Prostate gland (tissue), 2 donors: ENCODE measurements at places on chromosomes 13 and 19.

- no peaks in the 10 kb centered on the region for H3K4me1 ChIP-seq
- H3K36me3 ChIP-seq, result no peaks in the 10 kb centered on the region
- H3K27ac ChIP-seq, result no peak overlapping the region
- no peak overlapping the region for H3K4me3 ChIP-seq
- no peaks in the 10 kb centered on the region for H3K27me3 ChIP-seq
Observed at GRCh38 chr13:90416519-90416918, 931.0 kb upstream of the MIR17HG start.

DNA sequence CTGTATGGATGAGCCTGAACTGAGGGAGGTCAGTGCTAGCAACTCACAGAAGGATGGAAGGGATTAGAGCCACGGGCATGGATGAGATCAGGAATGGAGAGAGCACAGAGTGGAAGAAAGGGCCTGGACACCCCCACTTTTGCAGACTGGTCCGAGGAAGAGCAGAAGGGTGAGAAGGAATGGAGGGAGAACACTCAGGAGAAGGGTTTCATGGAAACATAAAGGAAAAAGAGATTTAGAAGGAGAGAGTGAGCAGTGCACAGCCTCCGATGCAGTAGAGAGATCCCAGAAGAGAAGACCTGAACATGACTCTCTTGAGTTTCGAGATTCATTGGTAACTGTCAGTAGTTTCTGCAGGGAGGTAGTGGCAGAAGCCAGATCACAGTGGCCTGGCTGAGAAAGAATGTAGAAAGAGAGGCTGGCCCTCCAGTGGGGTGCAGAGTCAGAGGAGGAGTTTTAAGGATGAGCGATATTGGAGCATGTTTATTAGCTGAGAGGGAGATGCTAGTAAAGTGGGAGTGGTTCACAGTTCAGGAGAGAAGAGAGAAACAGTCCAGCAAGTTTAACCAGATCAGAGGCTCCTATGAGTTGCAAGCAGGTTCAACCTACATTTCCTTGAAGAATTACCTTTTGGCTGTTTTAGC, 108.9 kb downstream of the ZAR1L start:
- no peak for DNase-seq
- no peaks in the 10 kb centered on the region for H3K36me3 ChIP-seq
- no peaks in the 10 kb centered on the region for H3K4me1 ChIP-seq
- no peak overlapping the region for H3K27ac ChIP-seq

GRCh38 chr13:30928978-30929377, 3.5 kb upstream of the TEX26 start:
- no peak overlapping the region for H3K4me3 ChIP-seq
- no peak overlapping the region for H3K27ac ChIP-seq
- no peaks in the 10 kb centered on the region for H3K4me1 ChIP-seq
- no peaks in the 10 kb centered on the region for H3K36me3 ChIP-seq

DNA sequence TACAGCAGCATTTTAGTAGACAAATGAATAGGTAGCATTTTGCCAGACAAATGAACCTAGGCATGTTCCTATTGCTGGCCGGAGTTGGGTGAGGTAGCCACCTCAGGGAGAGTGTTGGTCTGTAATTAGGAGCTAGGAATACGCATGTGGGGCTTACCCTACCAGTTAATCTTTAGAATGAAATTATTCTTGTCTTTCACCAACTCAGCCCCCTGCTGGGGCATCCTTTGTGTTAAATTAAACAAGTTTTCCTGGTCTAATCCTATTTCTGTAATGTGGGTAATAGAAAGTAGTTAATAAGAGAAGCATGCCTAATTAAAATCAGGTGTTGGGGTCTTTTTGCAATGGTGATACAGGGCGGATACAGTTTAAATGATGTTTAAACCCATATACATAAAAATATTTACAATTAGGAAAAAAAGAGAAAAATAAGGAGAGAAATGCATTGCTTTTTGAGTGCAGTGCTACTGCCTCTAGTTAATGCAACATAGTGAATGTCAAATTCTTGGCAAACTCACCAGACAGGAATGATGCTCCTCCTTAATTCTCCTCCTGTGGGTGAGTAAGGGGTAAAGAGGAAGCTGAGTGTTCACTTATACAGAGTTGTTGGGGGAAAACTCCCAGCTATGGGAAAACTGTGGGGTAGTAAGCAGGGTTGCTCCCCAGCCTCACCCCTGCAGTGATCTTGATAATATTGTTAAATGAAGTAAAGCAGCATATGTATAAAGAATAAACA, 276.4 kb upstream of the EDNRB start:
- no peak overlapping the region for H3K27ac ChIP-seq
- H3K27me3 ChIP-seq, result no peaks in the 10 kb centered on the region
- no peak overlapping the region for H3K4me3 ChIP-seq

DNA sequence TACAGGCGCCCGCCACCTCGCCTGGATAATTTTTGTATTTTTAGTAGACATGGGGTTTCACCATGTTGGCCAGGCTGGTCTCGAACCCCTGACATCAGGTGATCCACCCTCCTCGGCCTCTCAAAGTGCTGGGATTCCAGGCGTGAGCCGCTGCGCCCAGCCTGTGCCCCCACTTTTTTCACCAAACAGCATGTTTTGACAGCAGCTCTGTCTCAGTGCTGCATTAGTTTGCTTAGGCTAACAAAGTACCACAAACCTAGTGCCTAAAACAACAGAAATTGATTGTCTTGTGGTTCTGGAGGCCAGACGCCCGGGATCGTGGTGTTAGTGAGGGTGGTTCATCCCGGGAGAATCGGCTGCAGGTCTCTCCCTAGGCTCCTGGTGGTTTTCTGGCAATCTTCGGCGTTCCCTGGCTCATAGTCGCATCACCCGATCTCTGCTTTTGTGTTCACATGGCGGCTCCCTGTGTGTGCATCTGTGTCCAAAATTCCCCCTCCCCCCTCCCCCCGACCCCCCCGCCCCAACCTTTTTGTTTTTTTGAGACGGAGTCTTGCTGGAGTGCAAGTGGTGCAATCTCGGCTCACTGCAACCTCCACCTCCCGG, 30.0 kb downstream of the MYH14 start:
- H3K36me3 ChIP-seq, result no peaks in the 10 kb centered on the region
- no peaks in the 10 kb centered on the region for H3K27me3 ChIP-seq
- H3K27ac ChIP-seq, result no peak overlapping the region
- no peak overlapping the region for H3K4me3 ChIP-seq
- H3K4me1 ChIP-seq, result no peaks in the 10 kb centered on the region
